CD4-positive, alpha-beta T cell treated with Interleukin-4 for 4 hours (primary cell): ENCODE measurements at places on chromosomes 6 and 20.

- no peak for DNase-seq
These were observed 7.2 kb upstream of the ABHD12 start for GRCh38 chr20:25397821-25398220.

- no peak for DNase-seq
These were observed 17.7 kb downstream of the DSP start for GRCh38 chr6:7559196-7559595.

DNA sequence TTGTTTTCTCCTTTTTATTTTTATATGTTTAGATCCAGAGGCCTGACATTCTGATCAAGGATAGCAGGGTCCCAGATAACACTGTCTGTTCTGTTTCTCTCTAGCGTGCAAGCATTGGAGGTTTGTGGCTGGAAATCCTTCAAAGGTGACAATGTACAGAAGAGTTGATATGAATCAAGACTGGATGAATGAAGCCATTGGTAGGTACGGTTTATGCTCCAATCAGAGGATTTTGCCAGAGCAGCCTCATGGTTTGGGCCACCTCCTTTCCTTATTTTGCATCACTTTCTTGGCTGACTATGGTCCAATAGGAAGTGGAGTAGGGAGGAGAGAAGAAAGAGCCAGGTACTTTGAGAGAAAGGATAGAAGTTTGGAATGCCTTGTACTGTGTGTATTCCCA, 484.8 kb upstream of the JAG1 start:
- no peak for DNase-seq

DNA sequence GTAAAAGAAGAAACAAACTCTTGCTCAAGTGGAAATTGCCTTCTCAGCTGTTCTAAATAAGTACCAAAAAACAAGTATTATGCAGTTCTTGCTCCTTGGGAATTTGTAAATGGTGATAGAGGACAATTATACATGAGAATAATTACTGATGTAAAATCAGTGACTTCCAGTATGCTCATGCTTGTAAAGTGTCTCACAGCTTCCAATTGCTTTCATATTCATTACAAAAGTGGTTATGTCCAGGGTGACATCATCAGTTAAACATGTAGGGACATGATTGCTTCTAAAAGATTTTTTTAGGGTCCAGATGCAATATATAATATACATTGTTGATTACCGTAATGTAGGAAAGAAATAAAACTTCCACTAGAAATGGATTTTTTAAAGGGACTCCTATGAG, 122.8 kb upstream of the B3GAT2 start:
- no peak for DNase-seq

- DNase-seq: no peak
These were observed 32.5 kb downstream of the ADGRG6 start for GRCh38 chr6:142334294-142334693.

GRCh38 chr20:38472513-38473366, at the start of gene RALGAPB:
Gene RALGAPB (plus strand): TSS chr20:38472843. CDS start chr20:38488433, 15,590 bp downstream.
- DNase-seq: peak; percentile 98

- DNase-seq: peak; percentile 65
These were observed 30.8 kb downstream of the AGPAT4 start for GRCh38 chr6:161242779-161243693.
